ENCODE measurements at places on chromosomes 1 and 21.
A peak's percentile ranks its signal among the peaks of the same experiment; 100 is the strongest.

- no peak overlapping the region for H3K27ac ChIP-seq
- H3K4me1 ChIP-seq, result no peaks in the 10 kb centered on the region
- no peak for DNase-seq
- H3K36me3 ChIP-seq, result no peaks in the 10 kb centered on the region
Observed at GRCh38 chr1:8633741-8634501, 183.5 kb downstream of the RERE start.

GRCh38 chr1:111720274-111720976 lies 18.8 kb downstream of the INKA2 start:
- H3K4me3 ChIP-seq, result no peak overlapping the region
- no peaks in the 10 kb centered on the region for H3K4me1 ChIP-seq
- no peak overlapping the region for H3K27ac ChIP-seq
- no peaks in the 10 kb centered on the region for H3K36me3 ChIP-seq
- H3K27me3 ChIP-seq, result no peaks in the 10 kb centered on the region

DNA sequence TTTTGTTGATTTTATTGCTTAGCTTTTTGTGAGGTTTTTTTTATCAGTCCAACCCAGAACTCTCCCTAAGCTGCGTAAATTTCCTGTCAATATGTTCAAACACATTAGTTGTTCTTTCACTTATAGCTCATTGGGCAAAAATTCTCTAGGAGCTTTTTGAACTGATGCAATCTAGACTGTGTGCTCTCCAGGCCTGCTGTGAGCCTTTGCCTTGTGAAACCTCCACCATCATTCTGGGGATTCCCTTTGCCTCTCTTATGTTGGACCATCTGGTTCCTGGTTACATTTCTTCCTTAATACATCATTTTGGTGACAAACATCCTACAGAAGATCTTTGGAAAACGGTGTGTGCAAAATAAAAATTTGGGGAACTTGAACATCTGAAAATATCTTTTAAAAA lies 247.2 kb downstream of the LRRC7 start:
- H3K4me3 ChIP-seq, result no peak overlapping the region
- DNase-seq, result no peak
- no peaks in the 10 kb centered on the region for H3K27me3 ChIP-seq
- no peaks in the 10 kb centered on the region for H3K36me3 ChIP-seq

DNA sequence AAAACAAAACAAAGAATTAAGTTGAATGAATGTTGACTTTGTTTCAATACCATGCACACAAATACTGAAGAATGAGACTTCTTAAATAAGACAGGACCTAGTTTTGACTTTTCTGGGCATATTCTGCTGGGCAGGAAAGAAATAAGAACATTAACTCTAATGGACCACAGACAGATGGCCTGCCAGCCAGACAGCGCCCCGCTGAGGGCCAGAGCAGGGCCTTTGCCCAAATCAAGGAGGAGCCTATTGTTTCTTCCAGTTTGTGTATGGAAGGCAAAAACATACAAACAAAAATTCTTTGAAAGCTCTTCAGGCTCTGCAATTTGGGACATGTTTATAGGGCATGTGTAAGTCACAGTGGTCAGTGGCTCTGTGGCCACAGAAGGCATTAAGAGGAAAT lies 44.4 kb upstream of the KIF26B start:
- DNase-seq, result no peak
- H3K4me1 ChIP-seq, result no peaks in the 10 kb centered on the region
- H3K27me3 ChIP-seq, result no peaks in the 10 kb centered on the region
- no peak overlapping the region for H3K27ac ChIP-seq
- no peaks in the 10 kb centered on the region for H3K36me3 ChIP-seq

GRCh38 chr1:184624051-184624450 lies 130.6 kb downstream of the EDEM3 start:
- H3K36me3 ChIP-seq, result no peaks in the 10 kb centered on the region
- H3K27ac ChIP-seq, result no peak overlapping the region
- no peaks in the 10 kb centered on the region for H3K27me3 ChIP-seq
- no peak overlapping the region for H3K4me3 ChIP-seq
- H3K4me1 ChIP-seq, result no peaks in the 10 kb centered on the region
- no peak for DNase-seq

DNA sequence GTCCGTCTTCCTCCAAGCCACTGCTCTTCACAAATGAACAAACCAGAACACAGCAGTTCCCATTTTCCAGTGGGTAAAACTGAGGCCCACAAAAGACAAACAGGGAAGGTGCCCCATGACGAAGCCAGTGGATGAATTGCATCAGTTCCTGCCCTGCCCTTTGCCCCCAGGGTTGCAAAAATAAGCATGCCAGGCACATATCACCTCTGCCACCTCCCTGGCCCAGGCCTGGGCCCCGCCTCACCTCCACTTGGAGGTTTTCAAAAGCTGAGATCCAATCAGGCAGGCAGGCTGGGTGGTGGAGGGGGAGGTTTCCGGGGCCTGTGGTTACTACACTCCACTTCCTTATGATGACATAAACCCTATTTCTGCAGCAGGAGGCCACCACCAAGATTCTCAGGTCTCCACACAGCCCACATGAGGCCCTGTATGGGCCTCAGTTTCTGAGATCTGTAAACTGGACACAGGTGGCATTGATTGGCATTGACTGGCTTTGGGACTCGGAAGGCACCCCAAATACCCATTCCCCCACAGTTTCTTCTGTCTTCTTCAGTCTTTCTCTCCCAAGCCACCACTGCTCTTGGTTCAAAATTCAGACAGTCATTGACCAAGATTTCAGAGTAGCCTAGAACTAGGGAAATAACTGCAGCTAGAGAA lies 4.1 kb downstream of the KIF21B start:
- H3K4me3 ChIP-seq, result no peak overlapping the region
- H3K36me3 ChIP-seq, result no peaks in the 10 kb centered on the region
- H3K27me3 ChIP-seq, result no peaks in the 10 kb centered on the region

DNA sequence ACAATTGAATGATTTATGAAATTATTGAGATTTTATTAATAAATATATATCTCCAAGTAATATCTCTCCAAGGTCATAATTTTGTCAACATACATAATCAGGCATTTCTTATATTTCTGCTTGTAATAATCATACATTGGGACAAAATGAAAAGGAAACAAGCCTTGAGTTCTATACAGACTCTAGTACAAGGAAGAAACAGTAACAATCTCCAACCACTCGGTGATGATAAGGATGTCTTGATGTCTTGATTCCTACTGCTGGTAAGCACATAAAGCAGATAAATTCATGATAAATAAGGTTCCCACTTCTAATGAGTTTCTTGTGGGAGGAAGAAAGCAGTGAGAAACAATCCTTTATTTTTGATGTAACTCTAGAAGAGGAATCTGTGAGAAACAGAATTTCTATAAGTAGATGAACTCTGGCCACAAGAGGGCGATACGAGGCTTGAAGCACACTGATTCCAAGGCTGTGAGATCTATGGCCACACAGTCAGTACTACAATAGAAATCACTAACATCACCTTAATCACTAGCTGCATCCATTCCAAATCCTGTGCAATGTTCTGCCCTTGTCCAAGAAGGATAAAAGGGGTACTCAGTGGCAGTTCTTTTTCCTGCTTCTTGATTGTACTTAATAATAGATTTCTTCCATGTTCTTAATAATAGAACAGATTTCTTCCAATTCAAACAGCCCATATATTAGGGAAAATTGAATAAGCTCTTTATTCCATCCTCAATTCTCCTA lies 41.4 kb upstream of the LRRC8B start:
- no peak overlapping the region for H3K4me3 ChIP-seq
- peaks cover 10% of the 10 kb centered on the region for H3K4me1 ChIP-seq
- peak; percentile 79 for DNase-seq
- no peaks in the 10 kb centered on the region for H3K36me3 ChIP-seq
- no peaks in the 10 kb centered on the region for H3K27me3 ChIP-seq

GRCh38 chr1:184650177-184650866 lies 104.3 kb downstream of the EDEM3 start:
- no peak for DNase-seq
- no peaks in the 10 kb centered on the region for H3K27me3 ChIP-seq
- H3K4me1 ChIP-seq, result peaks cover 7% of the 10 kb centered on the region

DNA sequence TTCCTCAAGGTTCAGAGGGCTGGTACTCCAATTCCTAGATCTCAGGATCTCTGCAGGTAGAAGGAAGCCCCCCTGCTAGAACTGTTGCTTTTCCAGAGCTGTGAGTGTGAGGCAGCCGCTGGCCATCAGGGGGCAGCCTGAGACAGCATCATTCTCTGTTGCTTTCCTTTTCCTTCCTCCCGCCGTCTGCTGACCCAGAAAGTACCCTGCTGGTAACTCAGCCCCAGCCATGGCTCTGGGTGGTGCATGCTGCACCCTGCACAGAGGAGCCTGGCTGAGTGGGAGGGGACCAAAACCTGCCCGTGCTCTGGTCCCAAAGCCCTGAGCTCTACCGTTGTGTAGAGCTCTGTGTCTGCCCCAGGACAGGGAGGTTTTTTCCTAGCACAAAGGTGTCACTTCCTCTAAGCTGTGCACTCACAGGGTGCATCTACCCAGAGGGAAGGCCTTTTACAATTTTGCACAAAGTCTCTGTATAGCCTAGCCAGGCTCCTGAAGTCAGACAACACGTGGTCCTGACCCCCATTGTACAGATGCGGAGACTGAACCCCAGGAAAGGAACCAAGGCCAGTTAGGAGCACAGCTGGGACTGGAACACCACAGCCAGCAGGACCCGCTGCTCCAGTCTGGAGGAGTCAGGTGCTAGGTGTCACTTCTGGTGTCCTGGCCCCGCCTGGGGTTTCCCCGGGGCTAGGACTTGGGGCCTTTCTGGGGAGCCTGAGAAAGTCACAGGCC lies 5.6 kb upstream of the FAM131C start:
- H3K27me3 ChIP-seq, result no peaks in the 10 kb centered on the region
- H3K4me1 ChIP-seq, result peaks cover 6% of the 10 kb centered on the region
- peak overlapping the region; percentile 30 for H3K4me3 ChIP-seq
- no peaks in the 10 kb centered on the region for H3K36me3 ChIP-seq

DNA sequence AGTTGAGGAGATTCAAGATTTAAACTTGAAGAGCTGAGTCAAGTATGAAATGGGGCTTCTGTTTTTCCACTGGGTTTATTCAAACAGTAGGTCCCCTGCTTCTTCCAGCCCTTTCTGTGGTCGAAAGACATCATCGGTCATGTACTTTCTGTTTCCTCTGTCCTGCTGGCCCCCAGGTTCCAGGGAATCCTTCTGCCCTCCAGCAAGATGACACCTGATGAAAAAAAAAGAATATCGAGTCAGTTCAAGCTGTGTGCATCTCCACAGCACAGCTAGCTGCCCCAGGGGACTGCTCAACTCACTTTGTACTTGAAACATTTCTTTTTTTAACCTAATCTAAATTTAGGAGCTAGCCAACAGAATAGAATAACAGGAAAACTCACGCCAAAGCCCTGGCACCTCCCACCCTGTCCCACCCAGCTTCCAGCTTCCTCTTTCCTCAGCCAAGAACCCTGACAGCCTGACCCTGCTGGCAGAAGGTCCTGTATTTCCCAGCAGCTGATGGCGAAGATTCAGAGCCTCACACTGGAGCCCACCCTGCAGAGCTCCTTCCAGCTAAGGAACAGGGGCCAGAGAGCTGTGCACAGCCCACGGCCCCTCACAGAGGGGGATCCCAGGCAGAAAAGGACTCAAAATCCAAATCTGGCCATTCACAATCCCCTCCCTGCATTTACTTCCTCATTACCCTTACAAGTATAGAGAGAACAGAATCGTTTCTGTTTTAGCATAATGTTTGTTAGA lies 176.5 kb downstream of the PSMG1 start:
- H3K36me3 ChIP-seq, result no peaks in the 10 kb centered on the region
- DNase-seq, result no peak
- H3K27ac ChIP-seq, result peak overlapping the region; percentile 96
- H3K4me3 ChIP-seq, result no peak overlapping the region
- H3K27me3 ChIP-seq, result no peaks in the 10 kb centered on the region

- H3K4me1 ChIP-seq, result no peaks in the 10 kb centered on the region
- no peak for DNase-seq
- H3K27ac ChIP-seq, result no peak overlapping the region
- no peaks in the 10 kb centered on the region for H3K36me3 ChIP-seq
Observed at GRCh38 chr1:84069236-84069845, 70.4 kb upstream of the TTLL7 start.

GRCh38 chr1:115329965-115330364 lies 8.1 kb downstream of the NGF start:
- no peak overlapping the region for H3K4me3 ChIP-seq
- no peak for DNase-seq
- no peak overlapping the region for H3K27ac ChIP-seq
- H3K27me3 ChIP-seq, result peaks cover 3% of the 10 kb centered on the region
- H3K36me3 ChIP-seq, result no peaks in the 10 kb centered on the region

- no peak overlapping the region for H3K4me3 ChIP-seq
- peaks cover 11% of the 10 kb centered on the region for H3K4me1 ChIP-seq
- no peaks in the 10 kb centered on the region for H3K36me3 ChIP-seq
Observed at GRCh38 chr21:43654806-43655489, 4.3 kb downstream of the HSF2BP start.

DNA sequence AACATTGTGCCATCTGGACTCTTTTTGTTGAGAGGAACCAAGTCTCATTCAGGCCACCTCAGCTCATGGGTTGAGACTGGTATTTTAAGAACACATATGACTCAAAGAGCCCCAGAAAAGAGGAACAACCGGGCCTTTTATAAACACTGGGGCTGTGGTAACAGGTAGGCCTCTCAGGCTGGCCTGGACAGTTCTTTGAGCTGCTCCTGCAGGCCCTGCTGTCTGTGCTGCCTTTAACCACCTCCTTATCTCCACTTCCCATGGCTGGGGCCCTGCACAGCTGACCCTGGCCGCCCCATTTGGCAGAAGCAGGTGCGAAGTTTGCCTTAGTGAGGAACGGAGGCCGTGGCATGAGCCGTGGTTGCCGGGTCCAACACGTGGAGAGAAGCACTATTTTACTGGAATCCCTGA lies 163.3 kb downstream of the RHOU start:
- peaks cover 5% of the 10 kb centered on the region for H3K27me3 ChIP-seq
- H3K4me1 ChIP-seq, result no peaks in the 10 kb centered on the region
- no peaks in the 10 kb centered on the region for H3K36me3 ChIP-seq
- H3K27ac ChIP-seq, result no peak overlapping the region
- no peak overlapping the region for H3K4me3 ChIP-seq
- no peak for DNase-seq

DNA sequence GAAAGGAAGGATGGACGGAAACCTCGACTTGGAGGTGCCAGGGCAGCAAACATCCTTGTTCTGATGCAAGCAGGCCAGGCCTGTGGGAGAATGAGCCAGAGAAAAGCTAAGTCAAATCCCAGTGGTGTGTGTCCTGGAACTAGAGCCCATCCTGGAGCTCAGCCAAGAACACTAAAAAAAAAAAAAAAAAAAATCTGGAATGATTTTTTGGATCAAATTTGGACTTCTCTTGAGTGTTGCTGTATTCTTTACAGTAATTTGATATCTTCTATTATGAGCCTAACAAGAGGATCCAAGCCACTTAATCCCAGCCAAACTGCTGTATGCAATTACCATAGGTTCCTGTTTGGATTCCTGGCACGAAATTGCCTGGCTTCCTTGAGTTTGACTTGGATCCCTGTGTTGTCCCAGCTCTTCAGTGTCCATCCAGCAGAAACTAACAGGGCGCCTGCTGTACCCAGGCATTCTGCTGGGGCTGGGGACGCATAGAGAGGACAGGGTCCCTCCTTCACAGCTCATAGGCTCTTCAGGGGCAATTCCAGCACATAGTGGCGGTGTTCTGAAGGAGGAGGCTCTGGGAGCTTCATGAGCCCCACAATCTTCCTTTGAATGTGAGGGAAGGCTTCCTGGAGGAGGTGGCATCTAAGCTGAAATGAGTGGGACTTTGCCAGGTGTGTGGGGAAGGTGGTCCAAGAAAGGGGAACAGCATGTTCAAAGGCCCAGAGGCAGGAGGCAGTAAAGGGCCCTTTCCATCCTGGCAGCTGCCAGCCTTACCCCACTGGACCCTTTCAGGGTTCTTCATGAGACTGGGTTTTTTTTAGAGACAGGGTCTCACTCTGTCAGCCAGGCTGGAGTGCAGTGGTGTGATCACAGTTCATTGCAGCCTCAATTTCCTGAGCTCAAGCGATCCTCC lies 24.7 kb downstream of the EPHX1 start:
- H3K27ac ChIP-seq, result no peak overlapping the region
- H3K36me3 ChIP-seq, result no peaks in the 10 kb centered on the region
- no peaks in the 10 kb centered on the region for H3K27me3 ChIP-seq
- no peak for DNase-seq
